ENCODE measurements at places on chromosomes 4 and X.

DNA sequence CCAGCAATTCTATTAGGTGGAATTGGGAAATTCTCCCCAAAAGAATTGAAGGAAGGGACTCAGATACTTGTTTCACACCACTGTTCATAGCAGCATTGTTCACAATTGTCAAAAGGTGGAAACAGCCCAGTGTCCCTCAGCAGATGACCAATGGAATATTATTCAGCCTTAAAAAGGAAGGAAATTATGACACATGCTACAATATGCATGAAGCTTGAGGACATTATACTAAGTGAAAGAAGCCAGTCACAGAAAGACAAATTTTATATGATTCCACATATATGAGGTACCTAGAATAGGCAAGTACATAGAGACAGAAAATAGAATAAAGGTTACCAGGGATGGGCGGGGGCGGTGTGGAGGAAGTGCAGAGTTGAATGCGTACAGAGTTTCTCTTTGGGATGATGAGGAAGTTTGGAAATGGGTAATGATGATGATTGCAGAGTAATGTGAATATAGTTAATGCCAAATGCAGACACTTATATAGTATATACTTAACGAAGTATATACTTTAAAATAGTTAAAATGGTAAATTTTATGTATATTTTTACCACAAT is 29.6 kb downstream of the DOCK11 start:
- no peak for DNase-seq

GRCh38 chrX:37817176-37817575 is 30.2 kb downstream of the DYNLT3 start:
- no peak for DNase-seq

- DNase-seq, result no peak
Measured at GRCh38 chr4:150305995-150306394, 227.8 kb downstream of the DCLK2 start.

DNA sequence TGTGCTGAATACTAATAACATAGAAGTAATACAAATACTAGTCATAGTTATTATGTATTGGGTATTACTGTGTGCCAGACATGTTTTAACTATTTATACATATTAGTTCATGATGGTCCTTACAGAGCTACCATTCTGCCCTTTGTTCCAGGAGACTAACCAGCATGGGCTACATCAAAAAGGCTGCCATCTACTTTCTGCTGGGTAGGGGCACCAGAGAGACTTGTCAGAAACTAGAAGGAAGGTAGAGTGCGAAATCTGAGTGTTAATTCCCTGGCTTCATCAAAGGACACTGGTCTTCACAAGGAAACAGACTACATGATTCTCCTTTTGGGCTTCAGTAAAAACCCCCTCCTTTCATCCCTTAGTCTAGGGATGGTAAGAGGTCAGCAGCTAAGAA is 347.8 kb downstream of the GBA3 start:
- DNase-seq, result no peak

- no peak for DNase-seq
Measured at GRCh38 chr4:52408471-52408870, 250.6 kb downstream of the USP46 start.

DNA sequence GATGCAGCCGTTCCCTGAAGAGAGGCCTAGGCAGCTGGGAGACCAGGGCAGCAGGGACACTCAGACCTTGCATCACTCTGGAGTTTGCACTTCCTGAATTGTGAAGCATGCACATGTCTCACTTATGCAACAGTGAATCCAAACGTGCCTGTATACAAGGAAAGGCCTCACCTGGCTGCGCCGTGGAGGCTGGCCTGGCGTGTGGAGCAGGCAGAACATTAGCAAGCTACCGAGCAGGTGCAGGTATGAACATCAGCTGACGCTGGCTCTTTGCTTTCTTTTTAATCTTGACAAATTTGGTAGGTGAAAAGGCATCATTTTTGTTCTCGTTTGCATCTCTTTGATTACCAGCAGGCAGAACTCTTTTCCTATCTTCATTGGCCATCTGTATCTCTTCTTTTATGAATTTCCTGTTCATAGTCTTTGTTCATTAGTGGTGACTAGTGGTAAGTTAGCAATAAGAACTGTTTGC is 37.1 kb upstream of the IRAK1 start:
- no peak for DNase-seq

DNA sequence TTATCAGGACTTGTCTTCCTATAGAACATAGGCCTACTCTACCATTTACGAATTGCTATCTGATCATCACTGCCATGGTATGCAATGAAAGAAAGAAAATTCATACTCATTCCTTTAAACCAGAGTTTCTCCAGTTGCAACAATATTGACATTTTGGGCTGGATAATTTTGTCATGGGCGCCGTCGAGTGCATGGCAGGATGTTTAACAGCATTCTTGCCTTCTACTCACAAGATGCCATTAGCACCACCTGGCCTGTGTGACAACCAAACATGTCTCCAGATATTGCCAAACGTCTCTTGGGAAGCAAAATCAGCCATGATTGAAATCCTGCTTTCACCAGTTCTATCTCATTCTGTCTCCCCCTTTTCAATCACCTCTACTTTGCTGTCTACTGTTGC is 63.6 kb upstream of the ARHGAP24 start:
- DNase-seq, result no peak

GRCh38 chr4:128284317-128284716 is 3.3 kb downstream of the PGRMC2 start:
- no peak for DNase-seq

DNA sequence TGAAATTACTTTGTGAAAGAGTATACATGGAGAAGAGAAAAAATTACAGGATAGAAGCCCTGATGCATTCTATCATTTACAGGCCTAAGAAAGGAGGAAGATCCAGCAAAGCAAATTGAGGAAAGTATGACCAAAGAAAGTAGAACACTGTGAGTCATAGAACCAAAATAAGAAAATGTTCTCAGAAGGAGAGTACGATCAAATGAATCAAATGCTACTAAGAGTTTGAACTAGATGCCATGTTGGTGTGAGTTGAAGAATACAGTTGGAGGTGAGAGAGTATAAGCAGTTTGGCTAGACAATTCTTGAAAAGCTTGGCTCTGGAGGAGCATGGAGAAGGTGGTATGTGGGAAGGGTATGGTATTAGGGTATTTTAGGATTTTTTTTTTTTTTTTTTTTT is 161.8 kb downstream of the RPA4 start:
- DNase-seq, result no peak

DNA sequence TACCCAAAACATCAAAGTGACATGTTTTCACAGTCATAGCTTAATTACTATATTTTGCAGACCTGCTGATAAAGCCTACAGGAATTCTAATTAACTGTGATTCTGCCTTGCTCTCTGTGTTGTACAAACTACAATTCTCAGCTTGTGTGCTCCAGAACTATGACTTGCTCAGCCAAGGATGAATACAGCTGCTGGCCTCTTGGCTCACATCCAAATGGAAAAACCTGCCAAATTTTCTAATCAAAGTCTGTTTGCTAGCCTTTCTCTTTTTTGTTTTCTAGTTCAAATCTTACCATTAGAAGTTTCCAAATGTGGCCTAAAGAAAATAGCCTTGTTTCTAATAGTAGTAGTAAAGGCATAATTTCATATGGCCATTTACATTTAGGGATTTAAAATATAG is 1176.8 kb downstream of the FAM133A start:
- no peak for DNase-seq

DNA sequence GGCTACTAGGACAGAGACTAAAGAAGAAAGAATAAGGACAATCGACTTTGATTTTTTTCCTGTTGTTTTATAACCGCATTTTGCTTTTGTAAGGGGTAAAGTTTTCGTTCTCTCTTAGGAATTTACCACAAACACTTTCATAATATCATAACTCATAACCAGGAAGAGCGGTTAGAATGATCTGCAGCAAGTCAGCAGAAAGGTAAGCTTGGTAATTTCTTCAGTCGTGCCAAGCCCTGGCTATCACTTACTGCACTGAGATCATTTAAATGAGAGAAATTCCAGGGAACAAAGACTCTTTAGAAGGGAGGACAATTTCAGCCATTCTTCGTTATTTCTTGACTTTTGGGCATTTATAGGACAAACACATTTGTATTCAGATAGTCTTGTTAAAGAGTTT is 258.1 kb downstream of the UNC5C start:
- DNase-seq, result no peak

DNA sequence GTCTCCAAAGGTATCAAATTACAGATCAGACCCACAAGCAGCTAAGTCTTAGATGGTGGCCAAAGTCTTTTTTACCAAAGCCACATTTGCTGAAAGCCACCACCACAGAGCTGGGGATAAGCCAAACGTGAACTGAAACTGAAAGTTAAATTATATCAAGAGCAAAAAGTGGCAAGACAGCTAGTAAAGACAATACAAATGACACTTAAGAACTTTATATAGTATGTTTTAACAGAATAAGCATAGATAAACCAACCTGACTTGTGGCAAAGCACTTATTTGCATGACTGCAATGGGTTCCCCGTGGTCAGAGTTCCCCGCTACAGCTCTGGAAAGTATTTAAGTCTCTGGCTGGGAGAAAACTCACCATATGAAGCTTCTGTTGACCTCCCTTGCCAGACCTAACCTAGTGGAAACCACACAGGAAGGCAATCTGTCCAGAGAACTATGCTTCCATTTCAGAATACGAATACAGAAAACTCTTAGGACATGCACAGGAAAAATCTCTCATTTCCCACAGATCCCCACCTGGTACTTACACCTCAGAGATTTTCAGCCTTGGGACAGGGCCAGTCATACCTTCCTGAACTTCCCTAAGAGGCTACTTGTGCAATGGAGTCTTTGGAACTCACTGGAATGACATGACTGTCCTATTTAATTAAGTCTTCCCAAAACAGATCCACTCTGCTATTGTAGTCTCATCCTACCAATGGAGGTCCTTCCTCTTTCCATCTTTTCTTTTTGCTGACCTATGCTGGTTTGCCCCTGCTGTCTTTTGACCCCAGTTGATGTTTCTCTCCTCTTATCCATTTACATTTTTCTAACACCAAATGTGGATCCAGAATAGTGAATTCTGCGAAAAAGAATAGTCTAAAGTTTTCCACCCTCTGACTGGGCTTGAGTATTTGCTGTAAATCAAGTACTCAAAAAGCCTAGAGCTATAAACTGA is 225.1 kb downstream of the NR3C2 start:
- peak; percentile 57 for DNase-seq

GRCh38 chrX:115089419-115089818 is 72.0 kb upstream of the IL13RA2 start:
- DNase-seq, result no peak

Data from activated CD4-positive, alpha-beta T cell treated with anti-CD3 and anti-CD28 coated beads, Interleukin-2, amount 10 ng/mL, durations not matched to agents 7 days and 5 days (primary cell).